ENCODE measurements at places on chromosomes 6 and 20.

DNA sequence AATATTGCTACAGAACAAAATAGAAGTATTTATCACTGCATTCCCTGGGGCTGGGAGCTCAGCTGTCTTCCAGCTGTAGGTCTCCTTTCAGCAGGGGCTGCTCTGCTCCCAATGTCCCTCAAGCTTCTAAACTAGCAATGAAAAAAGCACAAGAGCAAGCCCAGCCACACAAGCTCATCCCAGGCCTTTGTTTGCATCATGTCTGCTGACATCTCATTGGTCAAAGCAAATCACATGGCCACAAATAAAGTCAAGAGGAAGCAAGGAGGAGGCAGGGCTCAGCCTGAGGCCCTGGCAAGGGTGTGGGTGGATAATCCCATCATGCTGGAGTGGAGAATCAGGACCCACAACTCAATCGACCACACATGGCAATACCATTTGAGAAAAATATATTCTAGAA lies 2.2 kb upstream of the BFSP1 start:
- DNase-seq: no peak

DNA sequence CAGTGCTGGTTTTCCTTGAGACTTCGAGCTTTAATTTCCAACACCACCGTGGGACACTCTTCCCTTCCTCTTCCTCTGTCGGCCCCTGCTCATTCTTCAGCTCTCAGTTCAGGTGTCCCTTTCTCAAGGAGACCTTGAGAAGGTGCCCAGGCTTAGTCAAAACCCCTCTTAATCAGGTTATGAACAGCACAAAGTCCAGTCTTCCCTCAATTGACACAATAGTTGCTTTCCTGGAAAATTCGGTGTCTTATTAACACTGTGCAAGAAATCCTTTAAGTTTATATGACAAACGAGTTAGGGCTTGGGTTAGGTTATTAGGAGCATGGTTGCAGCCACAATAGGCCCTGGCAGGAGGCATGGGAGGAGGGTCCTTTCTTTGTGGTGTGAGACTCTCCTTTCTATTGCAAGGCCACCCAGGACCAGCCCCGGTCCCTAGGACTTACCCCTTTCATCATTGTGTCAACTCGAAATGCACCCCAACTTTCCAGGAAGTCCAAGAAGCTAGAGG lies 1.5 kb upstream of the NSFL1C start:
- DNase-seq: no peak

DNA sequence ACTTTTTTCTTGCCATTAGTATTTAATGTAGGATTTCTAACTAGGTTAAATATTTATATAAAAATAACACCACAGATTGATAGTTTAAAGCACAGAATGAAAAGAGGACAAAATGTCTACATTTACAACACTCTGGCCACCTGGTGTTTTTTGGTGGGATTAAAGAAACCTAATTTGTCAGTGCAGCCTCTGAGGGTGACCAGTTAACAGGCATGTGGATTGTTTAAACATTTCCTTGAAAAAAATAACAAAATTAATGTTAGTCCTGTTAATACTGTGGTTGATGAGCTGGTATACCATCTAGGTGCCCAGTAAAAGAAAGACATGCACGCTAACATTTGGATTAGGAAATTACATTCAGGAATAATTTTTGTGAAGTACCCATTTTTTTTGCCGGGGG lies 8.8 kb downstream of the SLC9A8 start:
- no peak for DNase-seq

GRCh38 chr6:97462938-97463598 lies 180.1 kb upstream of the MMS22L start:
- DNase-seq: no peak

- DNase-seq: no peak
Measured at GRCh38 chr6:158471339-158471738, 88.6 kb upstream of the TMEM181 start.

DNA sequence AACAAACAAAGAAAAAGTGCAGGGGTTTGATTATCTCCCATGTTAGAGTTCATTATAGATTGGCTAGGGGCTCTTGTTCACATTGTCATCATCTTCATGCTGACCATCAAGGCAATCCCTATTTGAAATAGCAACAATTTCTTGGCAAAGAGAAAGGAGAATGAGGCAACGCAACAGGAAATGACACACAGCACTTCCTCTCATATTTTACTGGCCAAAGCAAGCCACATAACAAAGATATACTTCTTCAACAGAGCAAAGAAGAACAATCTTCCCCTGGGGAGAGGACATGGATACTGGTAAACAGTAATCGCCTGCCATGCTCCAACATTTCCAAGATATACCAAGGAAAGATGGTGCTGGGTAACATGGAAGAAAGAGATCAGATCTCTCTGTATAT lies 29.8 kb downstream of the EPM2A start:
- DNase-seq: no peak

GRCh38 chr6:20791944-20792343 lies 257.7 kb downstream of the CDKAL1 start:
- DNase-seq: no peak

GRCh38 chr6:44004625-44005506 lies 122.4 kb downstream of the MRPL14 start:
- DNase-seq: peak; percentile 40

Measured in tibial artery (tissue), 4 donors.